ENCODE measurements at places on chromosomes 7 and 10. TPM values are rescaled to one million over a fixed set of nuclear protein-coding genes. Genes with fewer than 3 reads are reported as not detected.

DNA sequence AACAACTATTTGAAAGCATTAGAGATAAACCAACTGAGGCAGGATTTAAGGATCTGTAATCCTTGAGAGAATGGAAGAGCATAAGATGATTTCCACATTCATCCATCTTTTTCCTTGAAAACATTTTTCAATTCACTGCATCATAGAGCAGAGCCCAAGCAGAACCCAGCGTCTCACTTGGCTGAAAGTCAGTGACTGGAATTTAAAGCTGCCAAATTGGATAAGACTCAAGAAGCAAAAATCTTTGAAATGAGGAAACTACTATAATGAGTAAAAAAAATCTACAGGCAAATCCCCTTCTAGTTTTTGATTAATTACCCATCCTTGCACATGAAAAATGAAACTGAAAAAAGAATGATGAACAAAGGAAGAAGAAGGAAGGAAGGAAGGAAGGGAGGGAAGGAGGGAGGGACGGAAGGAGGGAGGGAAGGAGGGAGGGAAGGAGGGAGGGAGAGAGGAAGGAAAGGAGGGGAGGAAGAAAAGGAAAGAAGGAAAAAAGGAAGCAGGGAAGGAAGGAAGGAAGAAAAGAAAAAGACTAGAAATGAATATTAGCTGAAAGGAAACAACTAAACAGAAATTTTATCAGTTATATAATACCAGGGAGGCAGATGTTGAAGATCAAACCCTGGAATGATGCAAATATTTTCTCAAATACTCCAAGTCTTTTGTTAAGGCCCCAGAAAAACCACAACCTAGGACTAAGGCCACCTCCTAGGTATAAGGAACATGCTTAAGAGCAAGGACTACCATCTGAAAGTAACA, 336.3 kb upstream of the MAGI2 start:
- DNase-seq = no peak

The PAX2 gene
- total RNA-seq = not detected

GRCh38 chr10:3330663-3331062, 158.1 kb upstream of the PITRM1 start:
- no peak for DNase-seq

The NEURL1 gene
- total RNA-seq = 3.8 TPM

DNA sequence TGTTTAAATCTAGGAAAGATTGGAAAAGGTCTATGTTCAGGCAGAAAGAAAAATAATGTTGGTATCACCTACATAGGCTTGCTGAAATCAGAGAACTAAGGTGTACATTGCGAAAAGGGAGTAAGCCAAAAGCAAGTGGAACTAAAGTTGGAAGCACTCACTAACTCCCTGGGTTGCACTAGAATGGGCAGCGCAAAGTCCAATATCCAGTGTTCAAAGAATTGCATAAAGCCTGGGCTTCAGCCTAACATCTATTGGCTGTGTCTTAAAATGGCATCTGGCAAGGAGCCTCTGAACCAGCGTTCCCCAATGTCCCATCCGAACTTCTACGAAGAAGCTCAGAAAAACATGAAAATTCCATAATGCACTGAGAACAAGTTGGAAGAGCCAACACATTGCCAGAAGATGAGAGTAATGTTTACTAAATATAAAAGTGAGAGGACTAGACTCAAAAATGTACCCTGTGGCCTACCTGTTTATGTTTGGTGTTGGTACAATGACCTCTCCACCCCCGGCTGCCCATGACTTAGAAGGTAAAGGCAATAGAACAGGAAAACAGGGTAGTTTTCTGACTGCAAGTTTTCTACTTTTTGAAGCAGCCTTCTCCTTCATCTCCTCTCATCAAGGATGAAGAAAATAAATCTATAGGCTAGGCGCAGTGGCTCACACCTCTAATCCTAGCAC, 275.9 kb upstream of the GHITM start:
- DNase-seq = no peak

DNA sequence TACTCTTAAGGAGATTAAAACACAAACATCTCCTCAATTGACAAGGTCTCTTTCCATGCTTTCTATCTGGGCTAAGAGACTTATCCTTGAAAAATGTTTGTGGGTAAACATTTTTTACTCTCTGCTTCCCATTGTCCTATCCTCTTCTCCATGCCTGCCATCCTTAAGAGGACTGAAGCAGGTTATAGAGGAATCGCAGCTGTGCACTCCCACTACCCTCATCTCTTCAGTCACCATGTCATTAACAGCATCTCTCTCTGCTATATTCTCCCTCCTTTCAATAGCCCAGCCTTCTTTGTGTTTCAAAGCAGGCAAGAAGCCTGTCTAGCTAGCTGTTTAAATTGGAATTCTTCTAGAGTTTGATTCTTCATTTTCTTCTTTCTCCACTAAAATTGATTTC, 22.6 kb downstream of the COL1A2 start:
- no peak for DNase-seq

DNA sequence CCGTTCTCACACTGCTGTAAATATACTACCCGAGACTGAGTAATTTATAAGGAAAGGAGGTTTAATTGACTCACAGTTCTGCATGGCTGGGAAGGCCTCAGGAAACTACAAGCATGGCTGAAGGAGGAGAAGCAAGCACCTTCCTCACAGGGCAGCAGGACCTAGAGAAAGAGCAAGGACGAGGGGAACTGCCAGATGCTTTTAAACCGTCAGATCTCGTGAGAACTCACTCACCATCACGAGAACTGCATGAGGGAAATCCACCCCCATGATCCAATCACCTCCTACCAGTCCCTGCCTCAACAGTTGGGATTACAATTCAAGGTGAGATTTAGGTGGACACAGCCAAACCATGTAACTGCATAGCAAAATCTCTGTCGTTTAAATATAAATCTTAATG, at the start of gene EBLN1:
Gene EBLN1, minus strand, starts transcription at position 174 of the 400 bp plus-strand sequence. CDS start 8,032 bp downstream, outside the sequence.
- DNase-seq = no peak

The PNLIPRP1 gene
- total RNA-seq = not detected

DNA sequence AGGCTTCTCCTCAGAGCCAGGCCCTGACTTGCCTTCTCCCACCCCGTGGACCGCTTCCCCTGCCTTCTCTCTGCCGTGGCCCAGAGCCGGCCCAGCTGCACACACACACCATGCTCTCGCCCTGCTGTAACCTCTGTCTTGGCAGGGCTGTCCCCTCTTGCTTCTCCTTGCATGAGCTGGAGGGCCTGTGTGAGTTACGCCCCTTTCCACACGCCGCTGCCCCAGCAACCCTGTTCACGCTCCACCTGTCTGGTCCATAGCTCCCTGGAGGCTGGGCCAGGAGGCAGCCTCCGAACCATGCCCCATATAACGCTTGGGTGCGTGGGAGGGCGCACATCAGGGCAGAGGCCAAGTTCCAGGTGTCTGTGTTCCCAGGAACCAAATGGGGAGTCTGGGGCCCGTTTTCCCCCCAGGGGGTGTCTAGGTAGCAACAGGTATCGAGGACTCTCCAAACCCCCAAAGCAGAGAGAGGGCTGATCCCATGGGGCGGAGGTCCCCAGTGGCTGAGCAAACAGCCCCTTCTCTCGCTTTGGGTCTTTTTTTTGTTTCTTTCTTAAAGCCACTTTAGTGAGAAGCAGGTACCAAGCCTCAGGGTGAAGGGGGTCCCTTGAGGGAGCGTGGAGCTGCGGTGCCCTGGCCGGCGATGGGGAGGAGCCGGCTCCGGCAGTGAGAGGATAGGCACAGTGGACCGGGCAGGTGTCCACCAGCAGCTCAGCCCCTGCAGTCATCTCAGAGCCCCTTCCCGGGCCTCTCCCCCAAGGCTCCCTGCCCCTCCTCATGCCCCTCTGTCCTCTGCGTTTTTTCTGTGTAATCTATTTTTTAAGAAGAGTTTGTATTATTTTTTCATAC, 38.0 kb downstream of the LIMK1 start:
- DNase-seq = no peak

The SMNDC1 gene
- 28.4 TPM for total RNA-seq

The HABP2 gene
- not detected for total RNA-seq

All from GM23338 (cell line).